Hematopoietic multipotent progenitor cell treated with erythropoietin and hydrocortisone succinate and interleukin-3 and kit ligand, for 8 days (in vitro differentiated cells): ENCODE measurements at places on chromosomes 12 and 14.

- DNase-seq, result no peak
These were observed 379.5 kb downstream of the LRFN5 start for GRCh38 chr14:41986083-41986645.

DNA sequence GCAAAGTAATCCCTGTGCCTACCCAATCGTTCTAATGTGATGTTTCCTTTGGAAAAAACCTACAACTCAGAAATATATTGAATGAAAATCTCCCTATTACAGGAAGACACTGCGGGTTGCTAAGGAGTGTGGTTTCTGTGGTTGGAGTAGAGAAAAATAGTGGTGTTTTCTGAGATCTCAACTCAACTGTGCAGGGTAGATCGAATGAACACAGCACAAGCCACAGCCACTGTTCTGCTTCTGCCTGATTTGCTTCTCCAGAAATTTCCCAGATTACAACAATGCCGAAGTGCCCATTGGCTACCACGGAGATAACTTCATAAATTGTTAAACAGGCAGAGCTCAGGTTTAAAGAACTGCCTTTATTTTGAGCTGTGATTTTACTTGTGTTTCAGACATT, 480.4 kb downstream of the DIO2 start:
- no peak for DNase-seq

GRCh38 chr12:88993651-88994050, 358.6 kb downstream of the DUSP6 start:
- peak; percentile 38 for DNase-seq

- peak; percentile 52 for DNase-seq
These were observed 51.1 kb downstream of the GTF2A1 start for GRCh38 chr14:81169711-81170103.

GRCh38 chr12:66669541-66669940, 9.3 kb downstream of the GRIP1 start:
- no peak for DNase-seq

- peak; percentile 50 for DNase-seq
These were observed 6.9 kb upstream of the OR6J1 start for GRCh38 chr14:22650960-22651521.

DNA sequence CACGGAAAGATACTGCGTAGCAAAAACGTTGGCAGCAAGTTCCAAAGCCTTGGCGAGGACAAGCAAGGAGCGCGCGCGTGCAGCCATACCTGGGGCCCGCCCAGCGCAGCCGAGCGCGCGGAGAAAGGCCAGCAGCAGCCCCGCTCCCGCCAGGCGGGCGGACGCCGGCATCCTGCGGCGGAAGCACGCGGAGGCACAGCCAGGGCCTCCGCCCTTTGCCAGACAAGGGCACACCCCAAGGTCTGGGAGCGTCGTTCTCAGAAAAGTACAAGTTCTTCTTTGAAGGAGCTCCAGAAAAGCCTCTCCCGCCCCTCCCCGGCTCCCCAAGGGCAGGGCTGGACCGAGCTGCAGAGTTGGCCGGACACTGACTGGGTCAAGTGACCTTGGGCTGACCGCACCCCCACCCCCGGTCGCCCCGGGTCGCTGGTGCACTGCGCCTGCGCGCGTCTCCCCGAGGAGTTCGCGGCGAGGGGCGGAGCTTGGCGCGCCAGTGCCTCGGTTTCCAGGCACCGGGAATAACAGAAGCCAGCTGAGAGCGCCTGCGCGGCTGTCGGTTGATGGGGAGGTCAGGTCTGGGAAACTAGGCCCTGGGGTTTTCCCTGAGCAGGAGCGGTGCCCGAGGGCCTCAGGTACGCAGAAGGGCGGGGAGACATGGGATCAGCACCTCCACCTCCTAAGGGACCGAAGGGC, at the start of gene ZC2HC1C:
TSS of gene ZC2HC1C (plus strand) at position 521 of the 690 bp plus-strand sequence. CDS start 933 bp downstream, outside the sequence.
- peak; percentile 93 for DNase-seq

DNA sequence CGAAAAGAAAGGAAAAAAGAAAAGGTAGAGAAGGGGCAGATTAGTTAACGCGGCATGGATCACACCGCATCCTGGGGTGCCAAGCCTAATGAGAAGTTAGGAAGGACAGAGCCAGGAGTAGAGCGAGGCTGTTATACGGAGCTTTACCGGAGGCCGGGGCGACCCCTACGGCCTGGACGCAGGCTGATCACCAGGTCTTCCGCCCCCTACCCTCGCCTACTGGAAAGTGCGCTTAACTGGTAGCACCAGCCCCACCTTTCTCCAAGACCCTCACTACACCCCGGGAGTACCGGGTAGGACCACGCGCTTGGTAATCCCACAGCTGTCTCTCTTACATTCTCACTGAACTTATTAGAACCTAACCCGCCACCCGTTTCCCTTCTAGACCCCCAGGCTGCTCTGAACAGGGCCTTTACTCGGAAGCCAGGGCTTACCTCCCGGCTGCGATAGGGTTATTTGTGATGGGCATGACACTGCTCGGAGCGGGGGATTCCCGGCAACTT, 33.8 kb downstream of the WBP11 start:
- DNase-seq, result no peak

GRCh38 chr12:50032515-50032853, 7.2 kb upstream of the RACGAP1 start:
- no peak for DNase-seq

DNA sequence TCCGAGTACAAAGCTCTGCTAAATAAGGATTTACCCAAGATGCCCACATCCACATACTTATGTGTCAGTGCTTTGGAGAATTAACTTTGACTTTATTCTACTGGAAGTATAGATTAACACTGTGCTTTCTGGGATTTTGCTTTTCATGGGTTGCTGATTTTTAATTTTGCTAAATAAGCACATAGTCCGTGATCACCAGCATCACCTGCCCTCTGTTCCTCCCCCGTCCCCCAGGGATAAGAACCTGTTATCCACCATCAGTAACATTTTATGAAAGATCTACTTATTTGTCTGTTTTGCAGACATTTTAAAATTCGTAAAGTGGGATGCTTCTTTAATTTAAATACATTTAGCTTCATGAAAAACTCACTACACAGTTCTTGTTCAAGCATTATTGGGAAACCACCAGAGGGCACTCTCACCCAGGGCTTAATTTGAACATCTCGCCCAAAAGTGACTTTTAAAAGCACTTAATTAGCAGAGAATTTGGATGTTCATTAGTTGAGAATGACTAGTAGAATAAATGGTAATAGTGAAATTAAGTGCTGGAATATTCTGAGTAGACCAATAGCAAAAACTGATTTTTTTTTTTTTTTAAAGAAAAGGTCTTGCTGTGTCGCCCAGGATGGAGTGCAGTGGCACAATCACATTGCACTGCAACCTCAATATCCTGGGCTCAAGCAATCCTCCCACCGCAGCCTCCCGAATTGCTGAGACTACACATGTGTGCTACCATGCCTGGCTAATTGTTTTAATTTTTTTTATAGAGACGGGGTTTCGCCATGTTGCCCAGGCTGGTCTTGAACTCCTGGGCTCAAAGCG, 35.7 kb downstream of the MRPL42 start:
- DNase-seq, result peak; percentile 72

GRCh38 chr14:26855077-26855753, 257.4 kb upstream of the NOVA1 start:
- DNase-seq, result no peak

DNA sequence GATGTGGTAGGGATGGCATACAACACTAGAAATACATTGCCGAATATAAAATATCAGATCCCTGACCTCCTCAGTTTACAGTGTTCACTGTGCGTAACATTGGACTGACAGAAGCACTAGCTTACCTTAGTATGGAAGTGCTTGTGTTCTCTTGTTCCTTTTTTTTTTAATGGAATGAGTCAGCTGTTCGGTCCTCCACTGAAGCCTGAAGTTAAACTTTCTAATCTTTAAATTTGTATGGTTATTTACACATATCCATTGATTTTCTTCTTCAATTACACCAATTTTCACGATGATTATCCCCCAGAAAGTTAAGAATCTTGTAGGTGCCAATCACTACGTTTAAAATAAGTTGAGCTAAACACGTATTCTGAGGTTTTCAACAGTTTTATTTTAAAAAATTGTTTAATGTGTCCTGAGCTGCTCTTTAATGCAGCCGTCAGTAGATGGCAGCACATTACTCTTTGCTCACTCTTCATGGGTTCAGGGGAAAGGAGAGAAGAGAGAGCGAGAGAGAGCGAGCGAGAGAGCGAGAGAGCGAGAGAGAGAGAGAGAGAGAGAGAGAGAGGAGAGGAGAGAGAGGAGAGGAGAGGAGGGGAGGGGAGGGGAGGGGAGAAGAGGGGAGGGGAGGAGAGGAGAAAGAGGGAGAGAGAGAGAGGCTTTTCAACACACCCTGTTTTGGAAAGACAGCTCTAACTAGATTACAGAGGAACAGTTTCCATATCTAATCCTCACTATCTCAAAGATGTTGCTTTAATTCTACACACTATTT, 134.7 kb upstream of the SCAF11 start:
- peak; percentile 86 for DNase-seq

GRCh38 chr12:81206429-81206828, 128.6 kb downstream of the ACSS3 start:
- DNase-seq, result no peak

DNA sequence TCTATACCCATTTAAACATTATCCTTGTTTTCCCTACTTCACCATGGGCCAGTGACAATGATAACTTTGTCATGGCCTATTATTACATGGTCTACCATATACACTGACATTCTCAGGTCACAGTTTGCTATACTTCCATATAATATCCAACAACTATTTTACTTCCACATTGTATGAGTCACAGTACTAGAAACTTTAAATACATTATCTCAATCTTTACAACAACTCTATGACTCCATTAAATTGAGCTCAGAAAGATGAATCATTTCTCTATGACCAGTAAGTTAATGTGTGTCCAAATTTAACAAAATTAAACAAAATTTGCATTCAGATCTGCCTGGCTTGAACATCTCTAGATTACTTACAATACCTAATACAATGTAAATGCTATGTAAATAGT, 93.9 kb downstream of the PLEKHG7 start:
- DNase-seq, result no peak

DNA sequence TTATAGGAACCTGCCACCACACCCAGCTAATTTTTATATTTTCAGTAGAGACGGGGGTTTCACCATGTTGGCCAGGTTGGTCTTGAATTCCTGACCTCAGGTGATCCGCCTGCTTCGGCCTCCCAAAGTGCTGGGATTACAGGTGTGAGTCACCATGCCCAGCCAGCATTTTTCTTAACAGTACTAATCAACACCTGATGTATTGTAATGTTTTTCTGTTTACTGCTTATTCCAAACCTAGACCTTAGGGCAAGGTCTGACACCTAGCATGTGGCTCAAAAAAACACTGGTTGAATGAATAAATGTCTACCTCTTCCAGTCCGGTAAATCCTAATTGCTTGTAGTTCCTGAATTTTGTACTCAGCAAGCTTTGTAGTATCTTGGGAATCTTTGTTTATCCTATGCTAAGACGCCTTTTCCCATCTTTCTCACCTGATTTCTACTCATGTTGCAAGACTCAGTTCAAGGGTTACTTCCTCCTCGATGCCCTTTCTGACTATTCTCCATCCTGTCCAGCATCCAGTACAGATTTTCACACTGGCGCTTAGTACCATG, 2.8 kb downstream of the PAN2 start:
- DNase-seq, result no peak

DNA sequence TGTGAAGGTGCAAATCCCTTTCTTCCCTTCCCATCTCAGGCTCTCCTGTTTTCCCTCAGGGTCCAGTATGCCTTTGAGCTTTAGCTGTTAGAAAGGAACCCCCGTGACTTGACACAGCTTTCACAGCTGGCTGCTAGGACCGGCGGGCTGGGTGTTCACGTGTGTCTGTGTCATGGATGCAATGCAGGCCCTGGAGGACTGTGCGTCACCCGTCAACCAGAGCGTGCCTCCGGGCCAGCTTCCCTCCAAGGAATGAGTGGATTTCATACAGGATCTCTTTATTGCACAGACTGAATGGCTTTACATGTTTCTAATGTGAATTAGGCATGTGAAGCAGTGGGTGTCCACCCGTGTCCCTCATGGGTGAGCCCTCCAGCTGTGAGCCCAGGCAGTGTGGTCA, 77.4 kb downstream of the AACS start:
- DNase-seq, result no peak

- no peak for DNase-seq
These were observed 122.5 kb upstream of the KRAS start for GRCh38 chr12:25372969-25373817.

GRCh38 chr14:101878211-101878821, 86.1 kb upstream of the DYNC1H1 start:
- DNase-seq, result no peak

GRCh38 chr12:11744410-11744801, 94.9 kb downstream of the ETV6 start:
- no peak for DNase-seq

- no peak for DNase-seq
These were observed 1.4 kb downstream of the PTHLH start for GRCh38 chr12:27971121-27971489.

DNA sequence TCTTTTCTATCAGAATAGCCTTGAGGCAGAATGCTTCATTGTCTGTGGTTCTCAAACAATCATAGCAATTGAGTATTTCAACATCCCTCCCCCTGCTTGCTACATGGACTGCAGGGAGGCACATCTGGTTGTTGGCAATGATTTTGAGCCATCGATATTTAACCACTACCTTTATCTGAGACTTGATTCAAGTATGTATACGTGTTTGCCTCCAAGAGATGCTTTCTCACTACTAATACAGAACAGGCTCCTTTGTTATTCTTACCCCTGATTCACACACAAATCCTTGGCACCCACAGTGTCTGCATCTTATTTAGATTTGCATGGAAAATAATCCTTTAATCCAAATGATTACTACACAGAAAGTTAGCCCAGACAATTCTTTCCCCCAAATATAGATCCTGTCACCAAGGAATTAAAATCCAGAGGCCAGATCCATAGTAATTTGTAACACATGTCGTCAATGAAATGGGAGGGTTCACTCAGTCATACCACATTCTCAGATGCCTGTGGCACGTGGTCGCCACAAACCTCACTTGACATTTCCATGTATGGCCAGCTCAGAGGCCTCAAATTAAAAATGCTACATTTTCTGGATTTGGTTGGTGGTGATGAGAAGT, 199.3 kb downstream of the ITPR2 start:
- DNase-seq, result no peak

GRCh38 chr12:113239288-113239771, 18.1 kb downstream of the TPCN1 start:
- no peak for DNase-seq

DNA sequence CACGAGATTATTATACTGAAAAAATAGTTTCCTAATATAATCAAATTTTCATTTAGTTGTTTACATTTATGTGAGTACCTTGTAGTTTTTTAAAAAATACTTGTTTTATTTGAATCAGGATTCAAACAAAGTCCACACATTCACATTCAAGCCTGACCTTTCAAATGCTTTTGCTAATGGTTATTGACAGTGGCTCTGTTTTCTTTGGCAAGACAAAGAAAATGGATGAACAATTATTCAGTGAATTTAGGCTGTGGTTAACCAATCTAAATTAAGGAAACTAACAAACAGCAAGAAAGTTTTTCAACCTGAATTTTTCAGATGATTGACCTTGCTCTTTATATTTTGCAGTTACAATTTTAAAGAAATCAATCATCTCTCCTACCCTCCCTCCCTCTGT, 9.7 kb downstream of the SLC4A8 start:
- DNase-seq, result no peak

GRCh38 chr14:37669242-37669641, 73.8 kb downstream of the TTC6 start:
- no peak for DNase-seq
